SW 1271 (cell line): ENCODE measurements at places on chromosomes 2 and 18.

- DNase-seq, result no peak
Observed at GRCh38 chr18:37176621-37176934, 347.7 kb downstream of the KIAA1328 start.

- no peak for DNase-seq
Observed at GRCh38 chr18:63160172-63160995, 159.2 kb downstream of the BCL2 start.

DNA sequence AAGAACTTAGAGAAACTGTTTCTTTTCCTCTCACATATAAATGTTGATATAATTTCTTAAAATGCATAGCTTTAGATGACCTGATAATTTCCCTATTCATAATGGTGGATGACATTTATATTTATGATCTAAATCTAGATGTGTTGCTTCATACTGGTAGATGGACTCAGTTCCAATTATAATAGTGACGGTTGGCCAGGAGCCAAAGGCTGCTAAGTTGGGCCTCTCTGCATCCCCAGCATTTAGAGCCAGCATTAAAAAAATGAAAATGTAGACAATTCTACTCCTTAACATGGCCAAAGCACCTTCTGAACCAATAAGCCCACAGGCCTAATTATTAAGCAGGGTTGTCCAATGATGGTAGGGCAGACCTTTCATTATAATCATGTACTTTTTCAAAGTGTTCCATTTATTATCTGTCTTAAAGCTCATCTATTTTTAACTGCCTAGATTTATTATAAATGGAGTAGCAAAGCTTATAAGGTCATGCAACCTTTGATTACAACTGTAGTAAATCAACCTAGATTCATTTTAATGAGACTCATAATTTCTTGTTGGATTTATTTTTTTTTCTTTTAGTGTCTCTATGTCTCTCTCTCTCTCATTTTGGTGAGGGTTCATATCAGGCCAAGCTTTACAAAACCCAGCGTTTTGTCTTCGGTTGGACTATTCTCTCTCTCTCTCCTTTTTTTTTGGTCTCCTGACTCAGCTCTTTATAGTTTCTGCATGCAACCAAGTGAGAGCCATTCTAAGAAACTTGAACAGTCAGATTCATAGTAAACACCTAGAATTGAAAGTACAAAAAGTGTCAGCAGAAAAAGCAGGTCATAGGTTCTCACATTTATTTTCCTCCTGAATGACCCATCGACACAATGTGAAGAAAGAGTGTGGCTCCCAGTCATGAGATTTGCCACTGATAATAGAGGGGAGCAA lies 2016.1 kb upstream of the PIK3C3 start:
- DNase-seq, result no peak

DNA sequence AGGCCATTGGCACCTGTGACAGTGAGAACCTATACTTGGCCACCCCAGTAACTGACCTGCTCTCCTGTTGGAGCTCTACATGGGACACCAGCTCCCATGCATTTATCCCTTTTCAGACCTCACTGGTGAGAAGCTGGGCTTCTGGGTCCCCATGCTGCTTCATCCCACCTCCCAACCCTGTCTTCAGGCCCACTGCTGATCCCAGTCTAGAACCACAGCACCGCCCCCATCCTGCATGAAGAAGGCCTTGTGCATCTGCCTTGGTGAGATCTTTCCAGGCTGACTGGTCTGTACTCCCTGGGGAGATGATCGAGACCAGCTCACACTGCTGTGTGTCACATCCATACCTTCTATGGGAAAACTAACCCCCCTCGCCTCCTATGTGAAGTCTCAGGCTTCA lies 22.7 kb downstream of the TTC32 start:
- no peak for DNase-seq

- no peak for DNase-seq
Observed at GRCh38 chr2:120421830-120422175, 75.9 kb downstream of the INHBB start.

- DNase-seq, result no peak
Observed at GRCh38 chr2:234989183-234989701, 37.4 kb downstream of the SH3BP4 start.

DNA sequence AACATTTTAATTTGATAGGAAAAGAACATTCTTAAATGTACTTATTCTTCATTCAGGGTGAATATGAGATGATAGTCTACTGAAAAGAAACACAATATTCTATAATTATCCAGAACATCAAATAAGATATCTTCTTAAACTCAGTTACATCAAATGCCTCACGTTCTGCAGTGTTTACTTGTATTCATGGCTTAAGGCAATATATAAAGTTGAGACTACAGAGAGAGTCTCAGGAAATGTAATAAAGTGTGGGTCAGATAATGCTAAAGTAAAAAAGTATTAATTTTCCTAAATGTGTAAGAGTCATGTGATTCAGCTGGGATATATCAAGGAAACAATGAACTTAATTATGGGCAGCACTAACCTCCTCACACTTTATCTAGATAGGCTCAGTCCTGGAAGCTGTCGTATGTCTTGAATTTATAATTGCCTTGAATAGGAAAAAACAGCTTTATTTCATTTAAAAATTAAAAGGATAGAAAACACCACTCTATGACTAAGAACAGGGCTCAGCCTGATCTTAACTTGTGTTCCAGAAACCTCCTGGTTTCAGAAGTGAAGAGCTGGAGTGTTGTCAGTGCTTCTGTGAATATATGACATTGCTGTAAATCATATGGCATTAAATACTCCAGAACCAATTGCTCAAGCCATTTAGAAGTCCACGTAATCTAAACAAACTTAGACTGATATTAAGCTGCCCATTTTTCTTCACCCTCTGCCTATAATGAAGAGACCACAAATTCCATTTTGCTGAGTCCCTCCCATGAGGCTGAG lies 240.2 kb downstream of the FSIP2 start:
- DNase-seq, result no peak

GRCh38 chr18:3525870-3526420 lies 76.0 kb downstream of the TGIF1 start:
- no peak for DNase-seq

GRCh38 chr2:144595686-144596072 lies 75.8 kb upstream of the ZEB2 start:
- DNase-seq, result no peak

- DNase-seq, result no peak
Observed at GRCh38 chr18:11885278-11885947, 22.7 kb downstream of the MPPE1 start.

- no peak for DNase-seq
Observed at GRCh38 chr18:80179857-80180558, 67.3 kb downstream of the PARD6G start.

GRCh38 chr2:78977661-78978145 lies 47.8 kb upstream of the REG3G start:
- no peak for DNase-seq

- DNase-seq, result no peak
Observed at GRCh38 chr2:230929381-230930148, 4.5 kb upstream of the GPR55 start.

GRCh38 chr2:210860276-210860675 lies 303.9 kb downstream of the CPS1 start:
- no peak for DNase-seq

GRCh38 chr2:144516981-144517865 lies 2.7 kb downstream of the ZEB2 start:
- DNase-seq, result peak; percentile 53

- no peak for DNase-seq
Observed at GRCh38 chr2:239816576-239817467, 208.3 kb downstream of the NDUFA10 start.

DNA sequence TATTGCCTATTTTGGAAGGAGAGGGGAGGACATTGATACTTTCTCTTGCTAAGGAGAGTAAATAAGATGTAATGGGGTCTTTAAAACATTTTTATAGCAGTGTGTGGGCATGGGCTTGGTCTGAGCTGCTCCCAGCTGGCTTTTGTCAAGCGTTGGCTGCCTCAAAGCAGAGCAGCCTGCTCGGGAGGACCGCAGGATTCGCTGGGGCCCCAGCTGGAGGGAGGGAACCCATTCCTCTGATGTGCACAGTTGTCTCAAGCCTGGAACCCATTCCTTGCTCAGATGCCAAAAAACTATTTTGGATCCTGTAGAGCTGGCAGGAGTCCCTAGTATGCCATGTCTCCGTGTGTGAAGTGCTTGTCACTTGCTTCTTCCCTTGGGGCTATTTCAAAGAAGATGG lies 59.4 kb upstream of the RMDN2 start:
- no peak for DNase-seq

GRCh38 chr2:82793711-82794435 lies 1665.2 kb downstream of the SUCLG1 start:
- DNase-seq, result no peak

DNA sequence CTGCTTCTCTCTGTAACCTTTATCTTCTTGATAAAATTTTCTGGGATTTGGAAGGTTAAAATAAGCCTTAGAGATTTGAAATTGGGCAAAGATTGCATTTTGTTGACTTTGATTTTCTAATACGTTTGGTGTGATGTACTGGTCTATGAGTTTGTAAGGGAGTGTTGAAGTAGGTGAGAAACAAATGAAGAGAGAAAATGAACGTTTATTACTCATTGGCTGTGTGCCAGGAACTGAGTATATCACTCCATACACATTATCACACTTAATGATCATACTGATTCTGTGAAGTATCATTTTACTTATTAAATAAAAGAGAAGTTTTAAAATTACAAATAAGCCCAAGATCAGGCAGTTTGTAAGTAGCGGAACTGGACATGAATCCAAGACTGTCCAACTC lies 795.1 kb upstream of the ZEB2 start:
- DNase-seq, result no peak

DNA sequence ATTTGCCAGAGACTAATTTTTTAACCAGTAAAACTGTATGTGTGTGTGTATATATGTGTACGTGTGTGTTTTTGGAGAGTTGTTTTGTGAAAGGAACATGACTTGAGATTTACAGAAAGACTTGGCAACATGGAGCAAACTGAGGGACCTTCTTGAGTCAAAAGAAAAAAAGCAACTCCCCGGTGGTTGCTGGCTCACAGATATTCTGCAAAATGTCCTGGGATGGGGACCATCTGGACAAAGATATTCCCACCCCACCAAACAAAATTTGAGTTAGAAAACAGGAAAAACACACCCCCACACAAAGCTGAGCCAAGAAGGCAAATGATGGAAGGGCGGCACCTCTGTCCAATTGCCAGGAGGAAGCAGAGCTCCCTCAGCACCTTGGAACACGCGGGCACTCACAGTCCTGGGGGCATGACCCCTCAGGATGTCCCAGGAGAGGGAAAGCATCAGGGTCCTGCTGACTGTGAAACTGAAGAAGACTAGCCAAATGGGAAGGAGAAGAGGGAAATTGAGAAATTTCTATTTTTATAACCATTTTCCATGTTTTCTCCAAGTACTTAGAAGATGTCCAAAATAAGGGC lies 290.2 kb upstream of the ACVR2A start:
- no peak for DNase-seq

- DNase-seq, result no peak
Observed at GRCh38 chr2:69067026-69067630, 54.1 kb downstream of the ANTXR1 start.

- DNase-seq, result no peak
Observed at GRCh38 chr2:196242131-196242620, 70.8 kb upstream of the STK17B start.

GRCh38 chr2:191212119-191212518 lies 33.1 kb upstream of the MYO1B start:
- DNase-seq, result no peak

DNA sequence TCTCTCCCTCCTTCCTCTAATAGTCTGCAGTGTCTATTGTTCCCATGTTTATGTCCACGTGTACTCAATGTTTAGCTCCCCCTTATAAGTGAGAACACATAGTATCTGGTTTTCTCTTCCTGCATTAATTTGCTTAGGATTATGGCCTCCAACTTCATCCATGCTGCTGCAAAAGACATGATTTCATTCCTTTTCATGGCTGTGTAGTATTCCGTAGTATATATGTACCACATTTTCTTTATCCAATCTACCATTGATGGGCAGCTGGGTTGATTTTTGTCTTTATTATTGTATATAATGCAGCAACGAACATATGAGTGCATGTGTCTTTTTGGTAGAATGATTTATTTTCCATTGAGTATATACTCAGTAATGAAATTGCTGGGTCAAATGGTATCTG lies 13.8 kb downstream of the GKN2 start:
- DNase-seq, result no peak

GRCh38 chr2:29663268-29663667 lies 258.1 kb downstream of the ALK start:
- DNase-seq, result no peak

DNA sequence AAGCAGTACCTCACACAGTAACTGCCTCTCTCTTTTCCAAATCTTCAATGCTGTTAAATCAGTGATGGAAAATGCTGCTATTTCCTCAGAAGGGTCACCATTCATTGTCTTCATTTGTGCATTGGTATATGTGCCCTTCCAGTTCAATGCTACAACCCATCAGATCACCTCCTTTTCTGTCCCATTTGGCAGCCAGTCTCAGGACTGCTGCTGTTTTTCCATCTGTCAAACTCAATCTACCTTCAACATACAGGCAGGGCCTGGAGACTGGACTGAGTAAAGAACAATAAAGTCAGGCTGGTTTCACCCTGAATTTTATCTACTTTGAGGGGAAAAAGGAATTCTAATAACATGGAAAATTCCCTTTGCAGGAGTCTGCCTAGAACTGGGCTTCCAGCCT lies 17.9 kb downstream of the ZNF385B start:
- no peak for DNase-seq

DNA sequence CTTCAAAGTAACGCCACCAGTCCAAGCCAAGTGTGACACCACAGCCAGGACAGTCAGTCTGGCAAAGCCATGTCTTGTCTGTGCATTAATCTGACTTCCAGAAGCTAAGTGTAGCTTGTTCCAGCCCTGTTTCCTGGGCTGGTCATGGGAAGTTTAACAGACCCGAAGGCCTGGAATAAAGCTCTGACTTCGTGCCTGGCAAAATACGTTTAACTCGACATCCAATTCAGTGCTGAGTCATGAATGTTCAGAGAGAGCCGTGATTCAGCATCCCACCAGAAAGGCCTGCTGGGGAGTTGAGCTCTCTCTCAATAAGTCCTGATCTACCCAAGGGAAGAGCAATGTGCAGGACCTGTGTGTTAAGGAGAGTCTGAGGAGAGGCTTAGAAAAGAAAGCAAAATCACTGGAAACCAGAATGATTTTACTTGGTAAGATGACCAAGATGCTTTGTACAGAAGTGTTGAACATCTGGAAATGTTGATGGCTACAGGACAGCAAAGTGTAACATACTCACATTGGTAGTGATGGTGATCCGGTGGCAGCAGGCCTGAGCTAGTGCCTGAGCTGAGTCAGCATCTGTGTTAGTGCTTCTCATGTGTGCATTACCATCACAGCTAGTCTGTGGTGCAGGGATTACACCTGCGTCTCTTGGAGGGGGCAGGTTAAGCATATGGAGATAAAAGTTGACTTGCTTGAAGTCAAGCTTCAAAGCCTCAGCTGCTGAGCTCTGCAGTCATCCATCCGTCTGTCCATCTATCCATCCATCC lies 743.7 kb upstream of the HS6ST1 start:
- no peak for DNase-seq

- no peak for DNase-seq
Observed at GRCh38 chr2:216916956-216917650, 57.2 kb upstream of the TNP1 start.

GRCh38 chr18:42583283-42583731 lies 532.2 kb downstream of the RIT2 start:
- no peak for DNase-seq

GRCh38 chr2:2892378-2892777 lies 485.2 kb downstream of the EIPR1 start:
- DNase-seq, result no peak
